ENCODE measurements at places on chromosomes 2 and 18.

- no peak overlapping the region for H3K4me3 ChIP-seq
- no peak for DNase-seq
- H3K27ac ChIP-seq, result no peak overlapping the region
- no peaks in the 10 kb centered on the region for H3K4me1 ChIP-seq
Observed at GRCh38 chr2:104855221-104856085, 1.5 kb downstream of the POU3F3 start.

- no peak overlapping the region for H3K4me3 ChIP-seq
- DNase-seq, result no peak
- no peak overlapping the region for H3K27ac ChIP-seq
Observed at GRCh38 chr2:134307334-134307733, 53.5 kb downstream of the MGAT5 start.

GRCh38 chr2:191899410-191899809 lies 52.5 kb upstream of the CAVIN2 start:
- no peak for DNase-seq
- H3K27me3 ChIP-seq, result no peaks in the 10 kb centered on the region
- H3K4me1 ChIP-seq, result peaks cover 36% of the 10 kb centered on the region

- no peak overlapping the region for H3K4me3 ChIP-seq
- 0 out of 2 replicates have a peak, but pooled peaks cover 5% of the 10 kb centered on the region for H3K36me3 ChIP-seq
- H3K27ac ChIP-seq, result no peak overlapping the region
- no peak for DNase-seq
- H3K4me1 ChIP-seq, result no peaks in the 10 kb centered on the region
- H3K27me3 ChIP-seq, result peaks cover 3% of the 10 kb centered on the region
Observed at GRCh38 chr2:240123821-240124650, 12.1 kb downstream of the COPS9 start.

GRCh38 chr2:6442252-6442985 lies 423.3 kb downstream of the CMPK2 start:
- no peaks in the 10 kb centered on the region for H3K36me3 ChIP-seq
- H3K4me3 ChIP-seq, result no peak overlapping the region
- H3K4me1 ChIP-seq, result no peaks in the 10 kb centered on the region
- no peak for DNase-seq

DNA sequence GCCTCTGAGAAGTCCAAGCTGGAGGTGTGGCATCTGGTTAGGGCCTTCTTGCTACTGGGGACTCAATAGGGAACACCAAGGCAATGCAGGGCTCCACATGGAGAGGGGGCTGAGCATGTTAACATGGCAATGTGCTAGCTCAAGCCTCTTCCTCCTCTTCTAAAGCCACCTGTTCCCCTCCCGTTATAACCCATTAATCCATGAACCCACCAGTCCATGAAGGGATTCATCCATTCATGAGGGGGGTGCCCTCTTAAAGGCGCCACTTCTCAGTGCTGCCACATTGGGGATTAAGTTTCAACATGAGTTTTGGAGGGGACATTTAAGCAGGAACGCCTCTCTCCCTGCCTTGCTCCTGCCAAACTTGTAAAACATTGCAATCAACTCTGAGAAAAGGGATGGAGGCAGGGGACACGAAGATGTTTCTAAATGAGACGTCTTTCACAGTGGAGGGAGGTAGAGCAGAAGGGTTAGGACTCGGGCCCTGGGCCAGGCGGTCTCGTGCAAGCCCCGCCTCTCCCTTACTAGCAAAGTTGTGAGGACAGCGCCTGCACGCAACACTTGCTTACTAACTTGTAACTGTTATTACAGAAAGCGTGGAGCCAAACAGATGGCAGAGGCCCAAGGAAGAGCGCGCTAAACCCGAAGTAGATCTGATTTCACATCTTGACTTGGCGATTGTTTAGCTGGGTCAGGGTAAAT lies 118.2 kb upstream of the ZNF516 start:
- H3K4me3 ChIP-seq, result no peak overlapping the region
- no peaks in the 10 kb centered on the region for H3K4me1 ChIP-seq

DNA sequence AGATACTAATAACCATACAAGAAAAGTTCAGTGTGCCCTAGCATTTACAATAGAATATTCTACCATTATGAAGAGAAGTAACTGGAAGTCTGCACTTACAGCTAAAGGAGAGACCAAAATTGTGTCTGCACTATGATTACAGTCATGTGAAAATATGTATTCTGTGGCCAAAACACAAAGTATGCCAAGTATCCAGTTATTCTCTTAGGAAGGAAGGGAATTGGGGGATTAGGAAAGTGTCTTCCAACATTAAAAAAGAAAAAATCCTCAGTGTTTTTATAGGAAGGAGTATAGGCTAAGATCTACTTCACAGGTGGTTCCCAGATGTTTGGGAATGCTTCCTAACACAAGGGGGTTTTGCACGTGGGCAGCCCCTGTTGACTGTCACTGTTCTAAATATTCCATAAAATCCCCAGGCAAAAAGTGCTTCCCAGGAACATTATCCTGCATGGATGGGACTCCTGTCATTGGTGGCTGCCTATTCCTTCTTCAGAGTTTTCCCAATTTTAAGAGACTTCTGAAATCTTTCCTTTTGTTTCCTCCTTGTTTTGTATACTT lies 180.2 kb upstream of the KLHL29 start:
- no peaks in the 10 kb centered on the region for H3K36me3 ChIP-seq
- H3K27ac ChIP-seq, result no peak overlapping the region
- H3K4me1 ChIP-seq, result no peaks in the 10 kb centered on the region
- no peak for DNase-seq
- no peaks in the 10 kb centered on the region for H3K27me3 ChIP-seq
- no peak overlapping the region for H3K4me3 ChIP-seq

- H3K4me1 ChIP-seq, result peaks cover 3% of the 10 kb centered on the region
- no peak overlapping the region for H3K4me3 ChIP-seq
- no peak overlapping the region for H3K27ac ChIP-seq
- DNase-seq, result no peak
- H3K27me3 ChIP-seq, result no peaks in the 10 kb centered on the region
Observed at GRCh38 chr18:50582500-50582899, 22.6 kb downstream of the MAPK4 start.

DNA sequence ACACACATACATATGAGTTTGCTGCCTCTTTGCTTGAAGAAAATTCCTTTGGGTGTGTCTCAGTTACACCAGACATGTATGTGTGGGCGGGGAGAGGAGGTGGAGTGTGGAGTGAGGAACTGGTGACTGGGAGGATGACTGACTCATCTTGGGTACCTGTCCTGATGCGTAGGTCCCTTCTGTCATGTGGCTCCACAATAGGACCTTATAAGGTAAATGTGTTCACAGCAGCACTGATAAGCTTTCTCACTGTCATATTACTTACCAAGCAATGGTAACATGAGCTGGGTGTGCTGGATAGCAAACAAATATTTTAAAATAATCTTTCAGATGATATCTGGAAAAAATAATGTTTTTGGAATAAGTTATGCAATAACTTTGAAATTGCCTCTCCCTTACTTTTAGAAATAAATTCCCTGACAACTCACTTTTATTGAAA lies 45.1 kb downstream of the SLC9A2 start:
- peak overlapping the region; percentile 38 for H3K27ac ChIP-seq
- H3K27me3 ChIP-seq, result no peaks in the 10 kb centered on the region
- no peaks in the 10 kb centered on the region for H3K36me3 ChIP-seq
- H3K4me3 ChIP-seq, result no peak overlapping the region

- no peaks in the 10 kb centered on the region for H3K27me3 ChIP-seq
- H3K4me3 ChIP-seq, result peak overlapping the region; percentile 40
- H3K4me1 ChIP-seq, result no peaks in the 10 kb centered on the region
- H3K27ac ChIP-seq, result no peak overlapping the region
- DNase-seq, result no peak
Observed at GRCh38 chr18:35949903-35950627, 22.4 kb upstream of the RMP24 start.

All from RWPE2 (cell line).